ENCODE measurements at places on chromosomes 6 and 20.

DNA sequence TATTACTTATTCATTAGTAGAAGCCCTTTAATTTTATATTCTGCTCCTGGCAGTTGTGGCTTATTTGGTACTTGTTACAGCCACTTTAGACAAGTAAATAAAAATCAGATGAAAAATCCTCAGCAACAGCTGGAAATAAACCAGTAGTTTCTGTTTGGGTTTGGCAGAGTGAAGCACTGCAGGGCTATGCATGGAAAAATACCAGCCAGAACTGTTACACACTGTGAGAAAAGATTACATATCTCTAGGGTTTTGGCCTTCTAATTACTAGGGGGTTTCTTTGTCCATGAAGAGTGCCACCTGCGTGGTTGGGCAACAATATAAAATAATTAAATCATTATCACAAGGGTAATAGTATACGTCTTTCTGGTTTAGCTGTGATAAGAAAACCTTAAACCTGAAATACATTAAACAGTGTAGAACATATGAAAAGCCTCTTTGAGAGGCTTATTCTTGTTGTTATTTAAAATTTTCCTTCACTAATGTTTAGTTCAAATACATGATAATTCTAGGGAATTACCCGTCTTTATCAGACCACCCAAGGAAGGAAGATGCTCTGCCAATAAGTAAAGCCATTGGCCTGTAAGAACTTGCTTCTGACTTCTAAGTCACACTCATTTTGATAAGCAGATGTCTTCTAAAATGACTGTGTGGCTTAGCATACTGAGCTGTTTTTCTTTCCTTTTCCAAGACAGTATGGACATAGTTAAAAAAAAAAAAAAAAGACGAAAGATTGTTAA is 320.0 kb upstream of the FLRT3 start:
- DNase-seq: no peak

- DNase-seq: no peak
These were observed 7.5 kb upstream of the PHACTR1 start for GRCh38 chr6:12709116-12709515.

GRCh38 chr20:5870568-5870981 is 79.8 kb downstream of the TRMT6 start:
- no peak for DNase-seq

- DNase-seq: no peak
These were observed 63.6 kb upstream of the NAA20 start for GRCh38 chr20:19953606-19954005.

- no peak for DNase-seq
These were observed 39.4 kb upstream of the ZBP1 start for GRCh38 chr20:57659517-57660180.

DNA sequence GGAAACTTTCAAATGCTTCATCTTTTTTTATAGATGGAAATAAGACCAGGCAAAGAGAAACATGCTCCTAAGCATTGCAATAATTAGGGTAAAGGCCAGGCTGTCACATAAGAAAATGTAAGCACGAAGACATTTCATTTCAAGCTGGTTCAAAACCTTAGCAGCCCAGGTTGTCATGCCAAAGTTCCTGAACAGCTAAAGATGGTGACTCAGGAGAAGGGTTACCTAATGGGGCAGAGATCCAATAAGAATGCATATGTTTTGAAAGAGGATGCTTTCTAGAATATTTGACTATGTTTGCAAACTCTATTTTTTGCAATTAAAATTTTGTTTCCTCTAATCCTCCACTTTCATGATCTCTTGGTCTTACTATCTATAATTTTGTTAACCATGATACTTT is 65.6 kb upstream of the PHACTR2 start:
- DNase-seq: no peak

DNA sequence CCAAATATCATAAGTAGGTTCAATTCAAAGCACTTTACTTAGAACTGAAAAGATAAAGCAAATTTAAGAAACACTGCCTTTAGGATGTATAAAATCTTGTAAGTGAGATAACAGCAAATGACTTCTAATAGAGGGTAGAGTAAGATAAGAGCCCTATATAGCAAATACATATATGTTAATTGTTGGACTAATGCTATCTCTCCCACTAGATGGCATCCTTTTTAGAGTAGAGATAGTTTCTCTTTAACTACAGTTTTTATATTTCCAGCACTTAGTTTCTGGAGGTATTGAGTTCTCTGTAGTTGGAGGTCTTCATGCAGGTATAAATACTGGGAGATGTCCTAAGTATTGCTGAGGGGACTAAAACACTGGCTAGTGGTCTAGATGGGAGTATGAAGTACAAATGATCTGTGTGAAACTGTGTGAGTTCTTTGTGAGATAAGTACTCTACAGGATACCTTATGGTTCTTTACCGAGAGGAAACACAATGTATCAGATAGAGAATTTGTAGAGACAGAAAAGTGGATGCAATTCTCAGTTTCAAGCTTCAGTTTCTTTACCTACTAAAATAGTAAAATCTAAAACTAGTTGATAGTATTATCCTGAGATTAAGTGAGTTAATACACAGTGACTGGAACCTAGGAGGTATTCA is 399.3 kb downstream of the KHDRBS2 start:
- DNase-seq: no peak

DNA sequence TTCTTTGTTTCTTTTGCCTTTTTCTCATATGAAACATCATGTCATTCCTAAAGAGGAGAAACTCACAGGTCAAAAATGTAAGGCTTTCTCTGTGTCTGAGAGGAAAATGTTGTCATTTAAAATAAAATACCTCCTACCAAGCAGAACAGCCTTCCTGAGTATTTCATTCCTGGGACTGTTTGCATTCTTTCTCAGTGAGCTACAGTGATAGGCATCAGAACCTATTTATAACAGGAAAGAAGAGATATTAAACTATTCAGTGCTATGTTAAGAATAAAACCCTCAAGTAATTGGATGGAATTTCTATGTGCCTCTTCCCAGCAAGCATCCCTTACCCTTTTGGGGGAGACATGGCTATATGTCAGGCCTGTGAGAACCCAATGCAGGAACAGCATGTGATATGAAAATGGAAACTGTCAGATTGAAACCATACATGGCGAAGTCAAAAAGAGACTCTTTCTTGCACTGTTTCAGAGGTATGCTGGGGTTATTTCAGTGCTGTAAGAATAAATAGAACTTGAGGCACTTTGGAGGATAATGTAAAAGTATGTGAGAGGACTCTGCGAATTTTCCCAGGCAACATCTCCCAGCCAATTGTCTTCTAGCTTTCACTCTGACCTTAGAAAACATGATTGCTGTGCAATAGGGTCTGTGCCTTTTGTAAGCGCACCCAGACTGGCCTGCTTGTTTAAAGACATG is 133.8 kb upstream of the CCN2 start:
- DNase-seq: no peak

GRCh38 chr20:49400904-49401303 is 81.6 kb downstream of the KCNB1 start:
- no peak for DNase-seq

GRCh38 chr20:9368893-9369292 is 145.5 kb upstream of the LAMP5 start:
- DNase-seq: no peak

DNA sequence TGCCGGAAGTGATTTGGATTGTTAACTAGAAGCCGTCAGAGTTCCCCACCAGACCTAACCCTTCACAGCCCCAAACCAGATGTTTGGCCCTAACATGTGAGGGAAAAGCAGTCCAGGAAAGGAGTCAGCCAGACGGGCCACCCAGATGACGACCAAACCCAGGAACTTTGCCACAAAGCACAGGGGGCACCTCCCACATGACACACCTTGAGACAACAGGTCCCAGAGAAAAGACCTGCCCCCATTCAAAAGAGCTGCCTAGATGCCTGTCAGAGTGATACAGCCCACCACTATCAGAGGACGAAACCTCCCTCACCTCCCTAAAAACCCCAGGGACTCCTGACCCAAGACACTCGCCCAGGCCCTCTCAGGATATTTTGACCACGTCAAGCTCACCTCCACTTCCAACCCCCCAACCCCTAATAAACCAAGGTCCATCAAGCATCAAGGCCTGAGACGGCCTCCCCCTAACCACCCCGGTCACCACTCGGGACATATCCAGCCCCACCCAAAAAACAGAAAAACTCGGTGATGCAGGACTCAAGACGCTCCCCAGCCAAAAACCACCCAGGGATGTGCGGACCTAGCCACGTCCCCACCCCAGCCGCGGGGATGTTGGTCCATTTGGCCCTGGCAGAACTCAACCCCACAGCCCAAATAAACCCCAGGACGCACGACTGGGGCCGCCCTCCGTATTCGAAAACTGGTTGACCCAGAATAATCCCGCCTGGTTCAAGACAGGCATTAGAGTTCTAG is 662 bp downstream of the ZNF343 start:
- DNase-seq: no peak

DNA sequence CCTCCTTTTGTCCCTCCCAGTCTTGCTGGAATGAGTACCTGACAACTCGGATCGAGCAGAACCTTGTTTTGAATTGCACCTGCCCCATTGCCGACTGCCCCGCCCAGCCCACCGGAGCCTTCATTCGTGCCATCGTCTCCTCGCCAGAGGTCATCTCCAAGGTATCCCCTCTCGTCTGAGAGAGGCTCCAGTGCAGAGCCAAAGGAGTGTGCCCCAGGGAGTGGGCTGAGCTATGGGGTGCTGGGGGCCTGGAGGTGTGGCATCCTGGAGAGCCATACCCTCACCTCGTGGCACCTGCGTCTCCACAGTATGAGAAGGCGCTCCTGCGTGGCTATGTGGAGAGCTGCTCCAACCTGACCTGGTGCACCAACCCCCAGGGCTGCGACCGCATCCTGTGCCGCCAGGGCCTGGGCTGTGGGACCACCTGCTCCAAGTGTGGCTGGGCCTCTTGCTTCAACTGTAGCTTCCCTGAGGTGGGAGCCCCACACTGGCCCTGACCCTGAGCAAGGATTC is 8.8 kb downstream of the DNPH1 start:
- DNase-seq: no peak

- DNase-seq: no peak
These were observed 155.9 kb downstream of the JARID2 start for GRCh38 chr6:15401769-15402250.

DNA sequence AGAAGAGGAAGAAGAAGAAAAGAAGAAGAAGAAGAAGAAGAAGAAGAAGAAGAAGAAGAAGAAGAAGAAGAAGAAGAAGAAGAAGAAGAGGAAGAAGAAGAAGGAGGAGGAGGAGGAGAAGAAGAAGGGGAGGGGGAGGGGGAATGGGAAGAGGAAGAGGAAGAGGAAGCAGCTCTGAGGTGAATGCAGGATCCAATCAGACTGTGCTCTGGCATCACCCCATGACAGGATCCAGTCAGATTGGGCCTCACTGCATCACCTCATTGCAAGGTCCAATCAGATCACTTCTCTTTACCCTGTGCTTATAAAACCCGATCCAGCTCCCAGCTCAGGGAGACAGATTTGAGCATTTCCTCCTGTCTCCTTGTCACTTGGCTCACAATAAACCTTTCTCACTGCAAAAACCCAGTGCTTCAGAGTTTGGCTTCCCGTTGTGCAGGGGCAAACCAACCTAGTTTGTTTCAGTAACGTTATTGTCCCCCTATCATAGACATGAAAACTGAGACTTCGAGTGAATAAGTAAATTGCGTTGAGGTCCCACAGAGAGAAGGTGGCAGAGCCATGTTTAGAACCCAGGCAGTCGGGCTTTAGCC is 28.6 kb upstream of the YWHAB start:
- no peak for DNase-seq
